ENCODE measurements at places on chromosomes 1 and 21.

DNA sequence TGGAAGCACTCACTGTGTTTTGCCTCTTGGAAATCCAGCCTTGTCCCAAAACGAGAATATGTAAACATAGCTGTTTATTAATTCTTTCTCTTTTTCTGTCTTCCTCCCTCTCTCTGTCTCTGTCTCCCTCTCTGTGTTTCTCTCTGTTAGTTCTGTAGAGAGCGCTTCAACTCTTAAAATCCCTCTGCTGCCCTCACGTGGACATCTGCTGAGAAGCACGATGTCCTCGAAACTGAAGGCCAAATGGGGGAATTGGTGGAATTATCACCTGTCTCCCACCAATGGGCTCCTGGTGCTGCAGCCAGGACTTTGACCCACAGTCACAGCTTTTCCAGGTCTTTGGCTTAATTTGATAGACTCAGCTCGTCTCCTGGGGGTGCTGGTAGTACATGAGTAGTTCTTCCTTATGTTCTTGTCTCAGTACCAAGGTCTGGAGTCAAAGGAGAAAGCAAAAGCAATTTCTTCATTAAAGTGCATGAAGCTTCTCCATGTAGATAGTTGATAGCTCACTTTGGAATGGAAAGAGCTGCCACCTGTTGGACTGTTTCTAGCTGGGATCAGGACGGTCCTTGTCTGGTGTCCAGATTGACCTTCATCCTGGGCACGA, 5.5 kb upstream of the GBP6 start:
- peak; percentile 47 for DNase-seq

DNA sequence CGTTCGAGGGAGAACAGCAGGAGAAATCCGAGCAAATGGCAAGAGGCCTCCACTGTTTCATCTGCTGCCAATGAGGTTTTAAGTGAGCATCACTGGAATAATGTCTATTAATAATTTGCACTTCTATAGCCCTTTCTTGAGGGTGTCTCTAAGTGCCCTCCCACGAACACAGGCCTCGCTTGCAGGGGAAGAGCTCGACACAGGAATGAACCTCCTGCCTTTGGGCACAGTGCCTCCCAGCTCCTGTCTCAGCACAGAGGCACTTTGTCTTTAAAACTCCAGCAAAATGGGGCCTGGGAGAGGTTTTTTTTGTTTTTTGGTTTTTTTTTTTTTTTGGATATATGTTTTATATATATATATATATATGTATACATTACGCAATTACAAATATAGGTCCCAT, 56.6 kb downstream of the OLIG1 start:
- no peak for DNase-seq

DNA sequence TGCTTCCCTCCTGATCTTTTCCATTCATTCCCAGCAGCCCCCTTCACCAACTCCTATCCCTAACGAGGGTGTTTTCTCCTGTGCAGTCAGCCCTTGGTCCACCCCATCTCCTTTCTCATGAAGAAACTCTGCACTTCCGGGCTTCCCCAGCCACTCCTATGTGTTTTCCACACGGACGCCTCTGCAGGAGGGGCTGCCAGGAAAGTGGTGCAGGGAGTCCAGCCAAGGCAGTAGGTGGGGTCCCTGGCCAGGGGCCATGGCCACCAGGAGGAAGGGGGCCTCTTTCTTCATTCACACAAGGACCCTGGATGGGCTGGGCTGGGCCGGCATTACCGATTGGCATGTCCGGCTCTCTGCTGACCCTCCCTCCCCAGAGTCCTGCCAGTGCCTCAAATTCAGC, 72.8 kb upstream of the EFHD2 start:
- peak; percentile 50 for DNase-seq

DNA sequence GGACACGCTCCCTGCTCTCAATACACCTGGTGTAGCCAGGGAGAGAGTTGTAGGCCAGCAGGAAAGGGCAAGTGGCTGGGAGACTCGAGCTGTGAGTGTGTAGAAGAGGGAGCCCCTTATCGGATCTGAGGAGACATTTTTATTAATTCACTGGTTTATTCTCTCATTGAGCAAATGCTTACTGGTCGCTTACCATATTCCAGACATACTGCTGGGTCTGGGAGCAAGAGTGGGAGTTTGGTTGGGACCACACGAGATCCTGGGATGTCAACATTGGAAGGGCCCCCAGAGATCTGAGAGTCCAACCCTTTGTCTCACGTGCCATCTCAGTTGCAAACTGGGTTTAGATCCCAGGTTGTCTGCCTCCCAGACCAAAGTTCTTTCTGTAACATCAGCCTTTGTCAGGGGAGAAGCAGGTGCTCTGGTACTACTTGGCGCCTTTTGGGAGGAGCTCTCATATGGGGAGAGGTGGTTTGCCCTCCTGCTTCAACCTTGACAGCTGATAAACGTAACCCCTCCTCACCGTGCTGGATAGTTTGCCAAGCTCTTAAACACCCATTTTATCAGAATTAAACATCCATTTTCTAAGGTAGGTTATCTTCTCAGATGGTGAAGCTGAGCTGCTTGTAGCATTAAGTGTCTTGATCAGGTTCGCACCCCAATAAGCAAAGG, 742 bp downstream of the TMEM222 start:
- no peak for DNase-seq

- DNase-seq, result no peak
Measured at GRCh38 chr1:177928194-177928593, 41.7 kb downstream of the SEC16B start.

GRCh38 chr1:77281491-77282186, at the start of gene AK5:
AK5 (plus strand) TSS chr1:77282019; CDS start chr1:77282314, 295 bp downstream.
- no peak for DNase-seq

- no peak for DNase-seq
Measured at GRCh38 chr1:168344517-168344916, 63.8 kb downstream of the TBX19 start.

- DNase-seq, result no peak
Measured at GRCh38 chr1:86942743-86943142, 28.3 kb downstream of the HS2ST1 start.

- DNase-seq, result no peak
Measured at GRCh38 chr1:223620297-223620897, 45.1 kb downstream of the CAPN8 start.

GRCh38 chr1:156914440-156914856, 6.0 kb upstream of the LRRC71 start:
- DNase-seq, result no peak

GRCh38 chr1:30773722-30774358, 16.3 kb upstream of the LAPTM5 start:
- DNase-seq, result no peak

DNA sequence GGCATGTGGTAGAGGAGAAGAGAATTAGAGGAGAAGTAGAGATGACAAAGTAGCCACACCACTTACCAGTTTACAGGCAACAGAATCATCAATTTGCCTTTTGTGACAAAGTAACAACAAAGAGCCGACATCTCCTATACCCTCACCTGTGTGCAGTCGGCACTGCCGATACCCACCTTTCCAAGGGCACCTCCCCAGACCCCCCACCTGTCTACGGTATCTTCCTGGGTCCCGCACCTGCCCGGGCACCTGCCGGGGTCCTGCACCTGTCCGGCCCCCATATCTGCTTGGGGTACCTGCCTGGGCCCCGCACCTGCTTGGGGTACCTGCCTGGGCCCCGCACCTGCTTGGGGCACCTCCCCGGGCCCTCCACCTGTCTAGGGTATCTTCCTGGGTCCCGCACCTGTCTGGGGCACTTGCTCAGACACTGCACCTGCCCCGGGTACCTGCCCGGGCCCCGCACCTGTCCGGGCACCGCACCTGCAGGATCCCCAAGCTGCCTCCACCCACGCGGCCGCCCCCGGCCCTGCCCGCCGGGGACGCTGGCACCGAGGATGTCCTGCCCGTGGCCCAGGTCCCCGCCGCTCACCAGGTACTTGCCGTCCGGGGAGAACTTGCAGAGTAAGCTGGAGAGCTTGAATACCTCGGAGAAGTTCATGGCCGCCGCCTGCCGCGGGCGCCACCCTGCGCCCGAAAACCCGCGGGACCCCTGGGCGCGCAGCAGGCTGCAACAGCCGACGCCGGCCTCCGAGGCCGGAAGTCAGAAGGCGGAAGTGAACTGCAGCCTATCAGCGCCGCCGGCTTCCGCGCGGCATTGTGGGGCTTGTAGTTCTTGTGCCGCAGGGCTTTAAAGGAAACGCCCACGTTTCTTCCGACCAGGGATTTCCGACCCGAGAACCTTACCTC, at the start of gene WRAP73:
TSS of gene WRAP73 (minus strand) at position 762 of the 906 bp plus-strand sequence. CDS start at position 658, 104 bp downstream.
- peak; percentile 80 for DNase-seq

DNA sequence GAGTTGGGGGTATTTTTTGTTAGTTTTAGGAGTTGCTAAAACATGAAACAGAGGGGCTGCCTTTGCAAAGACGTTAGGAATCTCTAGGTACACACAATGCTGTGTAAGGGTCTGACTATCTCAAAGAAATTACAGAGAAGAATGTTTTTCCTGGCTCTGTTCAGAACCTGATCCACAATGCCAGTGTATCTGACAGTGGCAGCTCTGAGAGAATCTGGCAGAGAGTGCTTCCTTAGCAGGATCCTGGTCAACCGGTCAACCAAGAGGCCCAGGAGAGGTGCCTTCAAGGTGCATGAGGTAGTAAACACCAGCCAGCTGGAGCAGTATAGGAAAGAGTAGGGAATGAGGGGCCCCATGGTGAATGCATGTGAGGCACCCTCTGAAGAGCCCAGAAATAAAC, 40.9 kb upstream of the RGS1 start:
- DNase-seq, result no peak

- DNase-seq, result no peak
Measured at GRCh38 chr21:29928537-29928936, 11.3 kb downstream of the GRIK1 start.

DNA sequence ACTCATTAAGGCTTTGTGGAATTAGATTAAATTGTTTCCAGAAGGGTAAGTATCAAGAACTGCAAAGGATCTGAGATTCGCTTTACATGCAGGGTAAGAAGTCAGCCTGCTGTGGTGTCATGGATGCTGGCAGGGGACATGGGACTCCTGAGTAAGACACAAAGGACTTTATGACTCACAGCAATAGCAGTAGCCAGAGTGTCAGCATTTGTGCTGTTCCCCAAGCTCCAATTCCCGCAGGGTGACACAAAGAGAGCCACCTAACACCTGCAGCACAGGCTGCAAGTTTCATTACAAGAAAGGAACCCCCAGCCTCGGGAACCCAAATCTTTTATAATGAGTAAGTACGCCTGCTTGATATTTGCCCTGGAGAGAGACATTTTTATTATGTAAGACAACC, 298.1 kb upstream of the POU3F1 start:
- DNase-seq, result no peak

DNA sequence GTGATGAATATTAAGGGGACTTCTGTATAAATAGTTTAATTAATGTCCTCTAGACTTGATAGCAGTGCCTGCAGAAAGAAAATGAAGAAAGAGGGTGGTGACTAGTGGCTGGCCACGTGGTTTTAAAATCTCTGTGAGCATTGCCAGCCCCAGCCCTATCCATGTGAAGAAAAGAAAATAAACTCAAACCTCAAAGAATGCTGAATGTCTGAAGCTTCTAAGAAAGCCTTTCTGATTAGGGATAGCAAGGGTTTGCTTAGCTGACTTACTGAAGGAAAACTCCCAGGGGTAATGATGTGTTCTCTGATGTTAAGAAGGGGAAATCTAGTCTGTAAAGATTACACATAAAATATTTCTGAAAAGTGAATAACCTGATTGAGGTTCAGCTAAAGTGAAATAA, 31.8 kb downstream of the ADGRL2 start:
- DNase-seq, result no peak

- DNase-seq, result no peak
Measured at GRCh38 chr1:72241397-72241796, 40.9 kb downstream of the NEGR1 start.

DNA sequence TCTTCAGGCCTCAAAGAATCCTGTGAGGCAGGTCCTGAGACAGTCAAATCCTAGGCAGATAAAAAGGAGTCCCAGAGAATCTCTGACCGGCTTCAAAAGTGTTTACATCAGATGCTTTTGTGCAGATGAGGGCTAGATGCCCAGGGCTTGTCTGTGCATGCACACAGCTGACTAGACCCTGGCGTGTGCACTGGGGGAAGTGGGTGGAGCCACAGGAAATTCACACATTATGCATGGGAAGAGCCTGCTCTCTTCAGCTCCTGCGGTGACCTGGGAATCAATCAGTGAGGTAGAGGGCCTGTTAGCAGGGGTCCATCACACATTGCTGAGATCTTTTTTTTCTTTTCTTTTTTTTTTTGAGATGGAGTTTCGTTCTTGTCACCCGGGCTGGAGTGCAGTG, 36.6 kb upstream of the NHLH2 start:
- no peak for DNase-seq

GRCh38 chr1:71548398-71548890, 467.6 kb upstream of the ZRANB2 start:
- no peak for DNase-seq

GRCh38 chr1:162151900-162152829, 82.7 kb downstream of the NOS1AP start:
- no peak for DNase-seq

- DNase-seq, result peak; percentile 36
Measured at GRCh38 chr1:26278724-26279455, 996 bp upstream of the SH3BGRL3 start.

GRCh38 chr1:47232187-47232874, at the start of gene TAL1:
TAL1 (minus strand) TSS chr1:47232225; CDS start chr1:47225888, 6,337 bp downstream.
- DNase-seq, result no peak

- no peak for DNase-seq
Measured at GRCh38 chr1:160576884-160577283, 2.4 kb downstream of the CD84 start.

DNA sequence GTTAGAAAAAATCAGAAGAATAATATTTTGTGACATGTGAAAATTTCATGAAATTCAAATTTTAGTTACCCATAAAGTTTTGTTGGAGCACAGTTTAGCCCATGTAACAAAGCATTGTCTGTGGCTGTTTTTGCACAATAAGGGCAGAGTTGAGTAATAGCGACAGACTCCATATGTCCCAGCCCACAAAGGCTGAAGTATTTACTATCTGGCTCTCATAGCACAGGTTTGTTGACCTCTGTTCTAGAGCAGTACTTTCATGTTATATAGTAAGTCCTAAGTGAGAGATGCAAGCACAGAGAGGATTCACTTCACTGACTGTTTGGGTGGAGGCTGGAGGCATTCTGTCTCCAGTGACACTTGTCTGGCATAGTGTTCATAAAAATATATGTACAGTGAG, 6.8 kb downstream of the LAMC1 start:
- DNase-seq, result no peak

DNA sequence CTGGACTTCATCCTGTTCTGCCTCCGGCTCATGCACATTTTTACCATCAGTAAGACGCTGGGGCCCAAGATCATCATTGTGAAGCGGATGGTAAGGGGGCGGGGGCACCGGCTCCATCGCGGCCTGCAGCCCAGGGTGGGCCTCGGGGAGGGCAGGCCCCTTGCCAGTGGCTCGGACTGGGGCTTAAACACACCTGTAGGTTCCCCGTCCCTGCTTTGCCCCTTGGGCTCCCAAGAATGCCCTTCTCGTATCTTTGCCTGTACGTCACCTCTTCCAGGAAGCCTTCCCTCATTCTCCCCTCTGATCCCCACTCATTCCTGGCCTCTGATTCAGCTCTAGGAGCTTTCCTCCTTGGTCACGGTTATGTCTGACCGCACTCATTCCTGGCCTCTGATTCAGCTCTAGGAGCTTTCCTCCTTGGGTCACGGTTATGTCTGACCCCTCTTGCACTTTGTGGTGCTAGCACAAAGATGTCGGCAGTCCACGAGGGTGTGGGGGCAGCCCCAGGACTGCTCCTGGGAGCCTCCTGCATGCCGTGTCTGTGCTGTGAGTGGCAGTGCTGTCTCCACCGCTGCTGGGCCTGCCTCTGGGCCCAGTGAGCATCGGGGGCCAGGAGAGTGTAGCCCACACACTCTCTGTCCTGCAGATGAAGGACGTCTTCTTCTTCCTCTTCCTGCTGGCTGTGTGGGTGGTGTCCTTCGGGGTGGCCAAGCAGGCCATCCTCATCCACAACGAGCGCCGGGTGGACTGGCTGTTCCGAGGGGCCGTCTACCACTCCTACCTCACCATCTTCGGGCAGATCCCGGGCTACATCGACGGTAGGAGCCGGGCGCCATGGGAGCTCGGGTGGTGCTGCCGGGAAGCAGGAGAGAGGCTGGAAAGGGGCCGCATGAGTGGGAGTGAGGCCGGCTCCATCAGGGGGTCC, 49.1 kb upstream of the LRRC3 start:
- DNase-seq, result no peak

Data from NCI-H460 (cell line).